ENCODE measurements at places on chromosomes 5 and 9.

DNA sequence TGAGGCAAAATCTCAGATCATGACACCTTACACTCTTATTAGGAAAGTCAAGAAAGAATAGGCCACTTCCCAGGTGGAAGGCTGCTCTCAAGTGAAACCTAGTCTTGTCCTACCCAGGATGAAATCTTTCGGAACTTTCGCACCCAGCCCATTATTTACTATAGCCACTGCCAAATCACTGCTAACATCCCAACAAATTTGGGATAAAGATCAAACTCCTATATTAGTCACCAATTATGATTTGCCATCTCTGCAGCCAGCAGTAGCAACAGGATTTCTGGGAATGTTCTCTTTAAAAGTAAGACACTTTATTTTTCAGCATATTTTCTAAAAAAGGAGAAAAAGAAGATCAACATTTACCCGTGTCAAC is 224.6 kb downstream of the GAS1 start:
- DNase-seq, result no peak

DNA sequence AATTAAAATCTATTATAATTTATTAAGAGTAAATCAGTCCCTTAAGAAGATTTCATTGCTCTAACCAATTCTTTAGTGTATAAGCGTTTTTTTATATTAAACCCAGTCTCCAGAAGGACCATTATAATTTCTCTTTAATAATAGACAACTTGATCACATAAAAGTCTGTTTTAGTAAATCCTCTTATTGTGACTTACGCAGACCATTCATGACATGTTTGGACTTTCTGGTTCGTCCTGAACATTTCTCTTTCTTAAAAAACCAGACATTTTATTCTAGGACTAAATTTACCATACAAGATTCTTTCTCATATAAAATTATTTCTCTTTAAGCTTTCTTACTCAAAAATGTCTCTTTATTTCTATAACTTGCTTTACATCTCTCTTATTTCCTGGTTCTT is 196.2 kb upstream of the RAI14 start:
- DNase-seq, result no peak

- no peak for DNase-seq
These were observed 1.5 kb downstream of the NEK6 start for GRCh38 chr9:124259158-124259808.

GRCh38 chr5:2324788-2325187 is 426.7 kb downstream of the IRX2 start:
- DNase-seq, result no peak

GRCh38 chr5:123220621-123221146 is 131.6 kb downstream of the PRDM6 start:
- DNase-seq, result no peak

DNA sequence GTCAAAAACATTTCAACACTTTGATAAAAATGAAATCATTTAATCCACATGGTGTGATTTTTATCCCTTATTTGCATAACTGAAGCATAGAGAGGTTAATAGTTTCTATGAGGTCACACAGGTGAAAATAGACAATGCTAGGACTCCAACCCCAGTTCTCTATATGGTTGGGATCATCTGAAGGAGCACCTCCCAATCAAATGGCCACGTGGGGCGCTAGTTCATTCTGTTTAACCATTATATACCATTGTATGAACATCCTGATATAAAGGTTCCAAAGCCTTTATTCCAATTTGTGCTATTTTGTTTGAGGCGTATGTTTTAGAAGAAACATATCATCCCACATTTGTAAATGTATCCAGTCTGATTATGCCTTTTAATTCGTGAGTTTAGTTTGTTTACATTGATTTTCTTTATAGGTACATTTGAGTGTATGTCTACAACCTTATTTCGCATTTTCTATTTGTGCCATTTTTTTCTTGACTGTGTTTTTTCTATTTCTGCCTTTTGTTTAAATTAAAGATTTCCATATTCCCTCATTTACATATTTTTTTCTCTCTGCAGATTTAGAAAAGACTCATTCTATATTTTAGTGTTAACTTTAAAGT is 1092.0 kb downstream of the MAT2B start:
- no peak for DNase-seq

DNA sequence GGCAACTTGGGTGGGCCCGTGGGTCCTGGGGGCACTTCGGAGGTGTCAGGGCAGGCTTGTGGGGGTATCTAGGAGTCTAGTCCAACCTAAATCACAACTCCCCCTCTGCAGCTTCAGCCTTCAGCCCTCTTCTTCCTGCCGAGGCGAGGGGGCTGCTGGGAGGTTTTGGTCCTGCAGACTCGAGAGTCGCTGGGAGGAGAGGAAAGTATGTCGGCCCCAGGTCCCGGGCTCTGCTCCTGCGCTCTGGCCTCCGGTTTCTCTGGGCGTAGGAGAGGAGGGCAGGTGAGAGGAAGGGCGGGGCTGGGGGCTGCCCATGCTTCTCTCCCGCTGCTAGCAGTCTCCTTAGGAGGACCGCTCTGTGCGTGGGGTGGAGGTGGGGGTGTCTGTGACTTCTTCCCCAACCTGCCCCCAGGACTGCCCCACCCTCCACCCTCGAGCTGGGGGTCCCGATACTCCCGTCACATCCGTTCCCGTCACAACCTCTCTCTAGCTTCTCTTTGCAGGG is 139.8 kb upstream of the COL5A1 start:
- DNase-seq, result no peak

- no peak for DNase-seq
These were observed 8.4 kb upstream of the SPATA31E1 start for GRCh38 chr9:87874304-87874623.

Data from activated CD8-positive, alpha-beta memory T cell treated with anti-CD3 and anti-CD28 coated beads, Interleukin-2, amount 50 U/mL, for 48 hours (primary cell).